ENCODE measurements at places on chromosomes 5 and 9. TPM values are rescaled to one million over a fixed set of nuclear protein-coding genes. Genes with fewer than 3 reads are reported as not detected.
A peak's percentile ranks its signal among the peaks of the same experiment; 100 is the strongest.

The PCDHGA10 gene
- 22.4 TPM for total RNA-seq

DNA sequence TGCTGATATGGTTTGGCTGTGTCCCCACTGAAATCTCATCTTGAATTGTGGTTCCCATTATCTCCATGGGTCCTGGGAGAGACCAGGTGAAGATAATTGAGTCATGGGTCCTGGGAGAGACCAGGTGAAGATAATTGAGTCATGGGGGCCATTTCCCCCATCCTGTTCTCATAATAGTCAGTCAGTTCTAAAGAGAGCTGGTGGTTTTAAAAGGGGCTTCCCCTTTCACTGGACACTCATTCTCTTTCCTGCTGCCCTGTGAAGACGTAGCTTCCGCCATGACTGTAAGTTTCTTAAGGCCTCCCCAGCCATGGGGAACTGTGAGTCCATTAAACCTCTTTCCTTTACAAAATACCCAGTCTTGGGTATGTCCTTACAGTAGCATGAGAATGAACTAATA is 99.6 kb downstream of the TRIM32 start:
- DNase-seq: no peak

DNA sequence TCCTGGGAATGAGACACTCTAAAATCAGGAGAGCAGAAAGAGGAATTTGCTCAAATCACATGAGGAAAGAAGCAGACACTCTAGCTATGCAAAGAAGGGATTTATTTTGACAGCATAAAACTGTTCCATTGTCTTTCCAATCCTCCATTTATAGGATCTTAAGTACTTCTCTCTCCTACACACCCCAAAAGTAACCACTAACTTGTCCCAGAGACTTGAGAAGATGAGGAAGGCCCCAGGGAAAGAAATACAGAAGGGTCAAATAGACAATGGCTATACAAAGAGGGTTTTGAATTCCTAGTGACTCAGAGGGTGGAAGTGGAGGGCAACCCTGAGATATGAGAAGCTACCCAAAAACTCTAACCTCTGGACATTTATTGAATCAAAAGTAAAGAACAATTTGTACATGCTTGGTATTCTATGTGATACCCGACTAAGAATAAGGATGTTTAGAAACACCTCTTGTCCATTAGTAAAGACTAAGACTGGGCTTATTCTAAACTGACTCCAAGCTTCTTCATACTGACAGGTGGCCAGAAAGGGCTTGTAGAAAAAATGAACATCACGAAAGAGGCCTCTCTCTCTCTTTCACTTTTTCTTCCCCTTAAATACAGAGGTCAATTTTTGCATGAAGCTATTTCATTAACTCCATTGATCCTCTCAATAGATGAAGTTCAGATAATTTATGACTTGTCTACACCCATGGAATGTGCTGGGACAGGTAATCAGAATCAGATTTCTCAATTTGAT is 20.6 kb downstream of the DMAC1 start:
- no peak for DNase-seq

- DNase-seq: no peak
Measured at GRCh38 chr5:155106221-155106620, 92.7 kb downstream of the KIF4B start.

DNA sequence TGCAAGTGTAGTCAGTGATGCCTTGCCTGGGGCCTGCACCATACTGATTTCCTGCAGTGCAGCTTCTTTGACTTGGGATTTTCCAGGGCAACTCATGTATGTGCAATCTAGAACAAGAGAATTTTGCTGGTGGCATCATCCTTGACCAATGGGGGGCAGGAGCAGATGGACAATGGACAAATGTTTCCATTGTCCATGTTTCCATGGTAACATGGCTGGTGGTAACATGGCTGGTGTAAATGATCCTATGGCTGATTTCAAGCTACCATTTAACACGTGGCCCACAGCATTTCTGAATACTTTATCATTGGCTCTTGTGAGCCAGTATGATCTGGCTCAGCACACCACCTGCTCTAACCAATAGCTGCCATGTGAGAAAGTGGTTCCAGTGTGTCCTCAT is 130.1 kb upstream of the OSMR start:
- no peak for DNase-seq

- no peak for DNase-seq
Measured at GRCh38 chr5:101424530-101425175, 521.6 kb upstream of the ST8SIA4 start.

DNA sequence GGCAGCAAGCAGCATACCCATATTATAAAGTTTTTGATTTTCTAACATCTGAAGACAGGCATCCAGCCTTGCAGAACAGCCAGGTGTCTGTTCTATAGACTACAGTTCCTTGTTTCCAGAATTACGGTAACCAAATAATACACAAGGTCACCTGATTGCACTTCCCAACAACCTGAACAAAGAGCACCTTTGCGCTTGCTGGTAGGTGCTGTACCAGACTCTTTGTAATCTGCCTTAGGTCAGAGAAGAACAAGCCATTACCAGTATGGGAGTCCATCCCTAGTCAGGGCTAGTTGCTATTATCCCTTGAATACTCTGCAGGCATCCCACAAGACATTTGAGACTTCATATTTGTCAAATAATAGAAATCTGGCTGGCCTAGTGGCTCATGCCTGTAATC is 256.2 kb downstream of the ARRDC3 start:
- no peak for DNase-seq

- no peak for DNase-seq
Measured at GRCh38 chr9:6441269-6441668, 28.3 kb downstream of the UHRF2 start.

- DNase-seq: no peak
Measured at GRCh38 chr9:19176856-19177255, 49.6 kb upstream of the PLIN2 start.

DNA sequence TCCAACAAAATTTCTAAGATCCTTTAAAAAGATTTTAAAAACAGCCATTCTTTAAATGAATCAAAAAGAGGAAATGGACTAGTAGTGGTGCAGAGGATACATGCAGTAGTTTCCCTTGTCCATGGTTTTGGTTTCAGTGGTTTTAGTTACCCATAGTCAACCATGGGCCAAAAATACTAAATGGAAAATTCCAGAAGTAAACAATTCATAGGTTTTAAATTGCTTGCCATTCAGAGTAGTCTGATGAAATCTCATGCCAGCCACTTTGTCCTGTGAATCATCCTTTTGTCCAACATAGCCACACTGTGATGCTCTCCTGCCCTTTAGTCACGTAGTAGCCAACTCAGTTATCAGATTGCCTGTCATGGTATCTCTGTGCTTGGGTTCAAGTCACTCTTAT is 286.1 kb downstream of the ANXA1 start:
- DNase-seq: no peak

The HRCT1 gene
- total RNA-seq: 3.7 TPM

The CDH12 gene
- not detected for total RNA-seq

GRCh38 chr5:82521431-82522051 is 243.4 kb upstream of the RPS23 start:
- no peak for DNase-seq

DNA sequence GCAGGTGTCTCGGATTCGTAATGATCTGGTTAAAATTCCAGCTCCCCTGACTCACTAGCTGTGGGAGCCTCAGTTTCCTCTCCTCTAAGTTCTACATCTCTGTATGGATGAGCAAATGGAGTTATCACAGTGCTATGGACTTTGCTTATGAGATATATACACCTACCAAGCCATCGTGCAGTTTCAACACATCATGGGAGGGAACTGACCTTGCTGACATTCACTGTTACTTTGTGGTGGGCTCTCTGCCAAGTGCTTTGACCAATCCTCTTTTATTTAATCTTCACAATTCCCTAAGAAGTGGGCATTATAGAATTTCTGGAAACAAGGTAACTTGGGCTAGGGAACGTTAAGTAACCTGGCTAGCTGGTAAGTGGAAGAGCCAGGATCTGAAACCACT is 70.2 kb downstream of the PTPN3 start:
- DNase-seq: no peak

- DNase-seq: no peak
Measured at GRCh38 chr5:150197476-150197875, 7.6 kb downstream of the SLC6A7 start.

- no peak for DNase-seq
Measured at GRCh38 chr9:130287736-130288135, 22.2 kb downstream of the HMCN2 start.

GRCh38 chr5:177354711-177355110 is 3.0 kb upstream of the RGS14 start:
- no peak for DNase-seq

The SPINK4 gene
- total RNA-seq: not detected

The C5 gene
- 7.6 TPM for total RNA-seq

The CANX gene
- 809 TPM for total RNA-seq

DNA sequence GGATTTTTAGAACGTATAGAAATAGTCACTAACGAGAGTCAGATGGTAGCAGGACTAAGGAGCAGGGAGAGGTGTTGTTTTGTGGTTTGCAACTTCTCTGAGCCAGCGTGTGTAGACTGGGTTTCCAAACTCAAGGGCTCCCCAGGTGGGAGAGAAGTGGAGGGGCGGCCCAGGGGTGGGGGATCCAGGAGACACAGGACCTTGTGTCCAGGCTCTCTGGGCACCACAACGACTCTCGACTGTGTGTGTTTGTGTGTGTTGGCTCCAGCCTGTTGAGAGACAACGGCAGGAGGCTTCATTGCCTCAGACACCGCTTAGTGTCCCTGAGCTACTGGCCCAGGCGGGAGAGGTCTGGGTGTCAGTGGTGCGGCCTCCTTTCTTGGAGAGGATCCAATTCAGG is 934 bp upstream of the FCN1 start:
- peak; percentile 70 for DNase-seq

- DNase-seq: peak; percentile 64
Measured at GRCh38 chr9:135326141-135326540, 153.4 kb upstream of the PPP1R26 start.

The FREM1 gene
- 2.2 TPM for total RNA-seq

DNA sequence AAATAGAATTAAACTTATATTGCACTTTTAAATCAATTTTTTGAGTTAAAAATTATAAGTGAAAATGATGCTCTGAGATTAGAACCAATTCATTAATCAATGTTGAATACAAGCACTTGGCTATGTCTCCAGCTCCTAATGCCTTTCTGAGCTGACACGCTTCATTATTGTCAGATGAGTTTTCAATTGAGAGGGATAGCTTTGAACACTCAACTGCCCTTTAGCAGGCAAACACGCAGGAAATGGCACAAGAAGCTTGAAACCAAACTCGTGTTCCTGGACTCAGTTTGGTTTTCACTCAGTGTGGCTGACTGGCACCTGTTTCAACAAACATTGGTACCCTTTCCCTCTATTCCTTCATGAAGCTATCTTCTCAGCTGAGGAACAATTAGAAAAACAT is 109.8 kb downstream of the MCTP1 start:
- no peak for DNase-seq

The PHF24 gene
- not detected for total RNA-seq

The TMC1 gene
- not detected for total RNA-seq

DNA sequence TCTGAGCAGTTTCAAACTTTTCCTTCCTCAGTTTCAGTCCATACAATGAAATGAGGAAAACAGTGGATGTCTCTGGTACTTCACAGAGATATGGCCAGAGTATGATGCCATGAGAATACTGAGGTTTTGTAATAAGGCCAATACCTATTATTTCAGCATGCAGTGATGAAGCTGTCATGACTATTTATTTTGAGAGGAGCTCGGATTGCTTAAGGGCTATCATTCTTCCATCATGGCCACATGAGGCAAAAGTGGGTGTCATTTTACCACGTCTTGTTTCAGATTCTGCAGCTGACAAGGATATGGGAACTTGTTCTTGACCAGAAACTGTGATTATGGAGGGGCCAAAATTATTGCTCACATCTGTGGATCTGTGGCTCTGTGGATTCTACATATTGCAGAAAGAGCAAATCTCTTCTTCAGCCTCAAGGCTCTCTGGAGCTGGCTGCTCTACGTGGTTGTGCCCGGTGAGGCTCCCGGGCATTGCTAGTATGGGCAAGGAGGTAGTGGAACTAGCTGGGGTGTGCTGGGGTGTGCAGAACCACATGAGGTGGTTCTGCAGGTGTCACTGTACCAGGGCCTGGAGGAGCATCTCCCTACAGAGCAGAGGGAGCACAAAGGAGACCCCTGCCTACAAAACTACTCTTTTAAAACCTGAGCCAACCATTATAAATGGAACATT is 180.3 kb downstream of the SEMA6A start:
- no peak for DNase-seq

- peak; percentile 73 for DNase-seq
Measured at GRCh38 chr5:2373631-2374030, 377.8 kb downstream of the IRX2 start.

The SIMC1 gene
- 22.4 TPM for total RNA-seq

DNA sequence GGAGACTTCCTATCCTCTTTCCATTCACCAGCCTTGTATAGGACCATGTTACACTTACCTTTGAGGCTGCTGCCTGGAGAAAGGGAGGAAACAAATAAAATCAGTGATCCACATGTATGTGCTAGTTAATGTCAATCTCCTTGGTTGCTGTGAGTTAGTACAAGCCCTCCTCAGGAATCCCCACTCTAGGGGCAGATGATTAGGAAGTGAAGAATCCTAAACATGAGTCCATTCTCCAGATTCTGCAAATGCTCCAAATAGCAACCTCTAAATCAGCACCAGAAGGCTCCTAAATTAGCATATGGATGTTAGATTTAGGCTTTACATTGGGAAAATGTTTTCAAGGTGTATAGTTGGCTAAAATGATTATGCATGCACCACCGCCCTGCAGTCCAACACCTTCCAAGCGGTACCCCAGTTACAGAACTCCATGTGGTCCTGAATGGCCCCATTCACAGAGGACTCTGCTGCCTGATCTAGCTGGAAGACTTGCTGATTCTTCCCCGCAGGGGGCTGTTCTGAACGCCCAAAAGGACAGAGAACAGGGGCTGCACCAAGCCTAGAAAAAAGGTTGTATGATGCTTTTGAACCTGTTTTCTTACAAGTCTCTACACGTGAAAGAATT is 123.2 kb downstream of the TLE1 start:
- no peak for DNase-seq
